ENCODE measurements at places on chromosomes 16 and 17.

- DNase-seq = no peak
These were observed 11.7 kb upstream of the FAM83G start for GRCh38 chr17:19016297-19016696.

GRCh38 chr16:11587643-11588247 is 1.0 kb upstream of the LITAF start:
- no peak for DNase-seq

DNA sequence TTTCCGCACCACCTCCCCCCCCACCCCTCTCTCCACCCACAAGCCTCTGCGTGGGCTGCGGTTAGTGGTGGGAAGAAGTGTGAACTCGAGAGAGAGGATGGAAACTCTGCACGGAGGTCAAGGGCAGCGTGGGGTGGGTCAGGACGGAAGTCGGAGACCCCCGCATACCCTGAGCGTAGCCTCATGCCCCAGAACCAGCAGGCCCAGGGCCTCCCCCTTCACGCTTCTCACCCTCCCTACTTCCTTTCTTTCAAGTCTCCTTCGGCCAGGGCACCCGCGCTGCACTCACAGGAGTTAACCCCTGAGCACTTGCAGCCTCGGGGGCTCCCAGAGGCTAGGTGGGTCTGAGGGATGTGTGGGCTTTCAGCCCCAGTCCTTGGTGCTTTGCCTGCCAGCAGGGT is 9.2 kb downstream of the TBKBP1 start:
- DNase-seq = no peak

GRCh38 chr16:28478506-28479180 is 6.5 kb upstream of the NPIPB7 start:
- no peak for DNase-seq

Data from T47D (cell line).